Thyroid gland (tissue), 4 donors: ENCODE measurements at places on chromosomes 13 and 19. TPM values are rescaled to one million over a fixed set of nuclear protein-coding genes. Genes with fewer than 3 reads are reported as not detected.
A peak's percentile ranks its signal among the peaks of the same experiment; 100 is the strongest.

GRCh38 chr13:71856548-71857043, 10.4 kb downstream of the DACH1 start:
- DNase-seq, result no peak

DNA sequence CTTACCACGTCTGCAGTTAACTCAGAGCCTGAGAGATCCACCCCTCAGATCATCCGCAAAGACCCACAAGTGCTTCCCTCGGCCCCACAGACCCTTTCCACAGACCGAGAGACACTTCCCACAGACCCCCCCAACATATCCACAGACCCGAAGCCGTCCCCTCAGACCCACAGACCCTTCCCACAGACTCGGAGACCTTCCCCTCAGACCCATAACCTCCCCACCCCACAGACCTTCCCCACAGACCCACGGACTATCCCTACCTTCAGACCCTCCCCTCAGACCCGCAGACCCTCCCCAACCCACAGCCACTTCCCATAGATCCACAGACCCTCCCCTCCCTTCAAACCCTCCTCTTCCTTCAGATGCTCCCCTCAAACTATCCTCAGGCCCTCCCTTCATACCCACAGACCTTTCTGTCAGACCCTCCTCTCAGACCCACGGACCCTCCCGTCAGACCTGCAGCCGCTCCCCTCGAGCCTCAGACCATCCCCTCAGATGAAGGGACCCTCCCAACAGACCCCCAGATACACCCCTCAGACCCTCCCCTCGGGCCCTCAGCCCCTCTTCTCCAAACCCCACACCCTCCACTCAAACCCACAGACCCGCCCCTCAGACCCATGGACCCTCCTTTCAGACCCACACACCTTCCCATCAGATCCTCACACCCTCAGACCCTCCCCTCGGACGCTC, 20.1 kb upstream of the TFDP1 start:
- no peak for DNase-seq

DNA sequence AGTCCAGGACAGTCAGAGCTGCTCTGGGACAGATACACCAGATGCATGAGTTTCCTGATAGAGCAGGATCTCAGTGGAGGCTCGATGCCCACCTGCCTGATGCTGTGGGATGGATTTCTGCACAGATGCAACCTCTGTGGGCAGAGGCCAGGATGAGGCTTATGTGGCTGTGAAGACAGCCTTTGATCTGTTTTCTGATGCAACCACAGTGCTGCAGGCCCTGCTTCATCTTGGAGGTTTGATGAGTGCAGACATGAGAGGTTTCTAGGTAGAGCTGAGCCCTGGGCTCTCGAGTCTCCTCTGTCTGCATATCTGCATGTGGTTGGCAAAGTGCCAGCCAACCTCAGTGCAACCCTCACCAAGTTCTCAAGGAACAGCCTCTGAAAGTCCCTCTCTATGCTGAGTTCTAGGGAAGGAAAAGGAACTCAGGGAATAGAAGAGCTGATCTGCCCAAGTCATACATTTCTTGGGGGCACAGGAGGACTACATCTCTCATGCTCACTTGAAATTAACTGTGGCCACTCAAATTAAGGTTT, 23.1 kb upstream of the TSHZ3 start:
- no peak for DNase-seq

DNA sequence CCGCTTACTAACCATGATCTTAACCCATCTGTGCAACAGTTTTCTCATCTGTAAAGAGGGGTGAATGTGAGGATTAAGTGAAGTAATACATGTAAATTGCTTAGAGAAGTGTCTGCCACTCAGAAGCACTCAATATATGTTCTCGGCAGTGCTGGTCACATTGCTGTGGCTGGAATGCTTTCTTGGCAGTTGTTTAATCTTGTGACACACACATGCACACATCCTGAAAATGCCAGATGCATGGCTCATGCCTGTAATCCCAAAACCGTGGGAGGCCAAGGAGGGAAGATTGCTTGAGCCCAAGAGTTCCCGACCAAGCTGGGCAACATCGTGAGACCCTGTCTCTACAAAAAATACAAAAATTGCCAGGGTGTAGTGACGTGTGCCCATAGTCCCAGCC, 4.9 kb upstream of the DMKN start:
- DNase-seq, result peak; percentile 10

DNA sequence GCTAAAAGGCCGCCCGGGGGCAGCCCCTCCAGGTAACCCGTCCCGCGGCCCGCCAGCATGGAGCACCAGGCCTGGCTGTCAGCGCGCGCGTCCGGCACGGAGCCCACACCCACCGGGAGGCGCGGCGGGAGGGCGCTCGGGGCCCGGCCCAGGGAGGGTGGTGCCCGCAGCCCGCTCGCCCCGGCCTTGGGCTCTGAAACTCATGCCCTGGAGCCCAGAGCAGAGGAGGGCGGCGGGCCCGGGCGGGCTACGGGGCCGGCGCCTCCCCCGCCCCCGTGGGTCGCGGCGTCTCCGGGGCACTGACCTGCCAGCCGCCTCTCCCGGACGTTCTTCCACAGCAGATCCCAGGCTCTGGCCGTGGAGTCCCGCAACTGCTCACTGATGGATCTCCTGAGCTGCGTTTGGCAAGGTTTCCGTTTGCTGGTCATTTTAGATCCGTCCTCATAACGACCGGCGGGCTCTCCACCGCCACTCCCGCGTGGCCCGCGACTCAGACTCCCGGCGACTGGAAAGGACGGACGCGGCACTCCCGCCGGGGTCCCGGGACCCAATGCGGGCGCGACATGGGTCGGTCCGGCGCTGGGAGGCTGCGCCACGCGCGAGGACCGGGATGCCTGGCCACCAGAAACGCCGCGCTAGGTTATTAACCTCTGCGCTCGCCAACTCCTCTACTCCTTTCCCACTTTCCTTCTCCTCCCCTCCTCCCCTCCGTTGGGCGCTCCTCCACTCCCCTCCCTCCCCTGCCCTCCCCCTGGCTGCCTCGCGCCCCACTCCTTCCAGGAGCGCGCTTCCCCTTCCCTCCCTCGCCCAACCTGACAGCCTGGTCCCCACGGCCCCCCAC, 64.7 kb upstream of the STARD13 start:
- DNase-seq, result peak; percentile 72

- no peak for DNase-seq
Observed at GRCh38 chr13:44007451-44007850, 127.7 kb downstream of the LACC1 start.

- DNase-seq, result peak; percentile 18
Observed at GRCh38 chr13:113292021-113292862, 4.8 kb upstream of the LAMP1 start.

DNA sequence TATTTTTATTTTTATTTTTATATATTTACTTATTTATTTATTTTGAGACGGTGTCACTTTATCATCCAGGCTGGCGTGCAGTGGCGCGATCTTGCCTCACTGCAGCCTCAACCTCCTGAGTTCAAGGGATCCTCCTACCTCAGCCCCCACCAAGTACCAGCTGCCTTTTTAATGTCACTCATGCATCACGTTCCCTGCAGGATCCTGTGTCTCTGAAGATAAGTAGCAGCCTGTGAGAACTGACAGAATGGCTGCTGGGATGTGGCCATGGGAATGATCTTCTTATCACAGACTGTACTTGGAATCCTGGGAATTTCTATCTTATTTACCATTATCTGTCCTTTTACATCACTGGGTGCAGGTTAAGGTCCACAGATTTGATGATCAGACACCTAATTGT, 9.2 kb upstream of the ZNF761 start:
- no peak for DNase-seq

DNA sequence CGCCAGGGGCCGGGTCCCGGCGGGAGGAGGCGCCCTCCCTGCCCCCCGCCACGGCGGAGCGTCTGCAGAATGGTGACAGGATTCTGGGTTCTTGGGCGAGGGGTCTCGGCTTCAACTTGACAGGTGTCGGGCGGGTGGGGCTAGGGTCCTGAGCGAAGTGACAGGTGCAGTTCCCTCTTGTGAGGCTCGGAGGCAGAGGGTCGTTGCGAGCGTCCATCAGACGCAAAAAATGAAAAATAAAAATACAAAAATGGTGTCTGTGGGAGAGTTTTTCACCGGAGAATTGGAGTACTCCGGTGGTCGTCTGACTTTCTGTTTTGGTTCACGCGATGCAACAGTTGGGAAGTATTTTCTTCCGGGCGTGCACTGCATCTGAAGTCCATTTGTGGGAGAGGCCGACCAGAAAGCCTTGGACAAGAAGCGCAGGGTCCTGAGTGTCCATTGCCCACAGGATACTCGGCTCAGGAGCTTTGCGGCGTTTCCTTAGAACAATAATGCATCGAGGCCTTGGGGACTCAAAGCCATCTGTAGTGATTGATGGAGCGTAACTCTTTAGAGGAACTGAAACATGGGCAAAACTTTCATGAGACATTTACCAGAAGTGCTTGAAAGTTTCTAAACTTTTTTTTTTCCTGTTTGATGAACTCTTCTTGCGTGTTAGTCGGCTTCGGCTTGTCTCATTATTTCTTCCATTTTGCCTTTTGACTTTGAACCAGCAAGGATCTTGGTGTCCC, 759 bp downstream of the RB1 start:
- DNase-seq, result peak; percentile 44

GRCh38 chr19:35483089-35483488, 7.2 kb downstream of the KRTDAP start:
- DNase-seq, result no peak

DNA sequence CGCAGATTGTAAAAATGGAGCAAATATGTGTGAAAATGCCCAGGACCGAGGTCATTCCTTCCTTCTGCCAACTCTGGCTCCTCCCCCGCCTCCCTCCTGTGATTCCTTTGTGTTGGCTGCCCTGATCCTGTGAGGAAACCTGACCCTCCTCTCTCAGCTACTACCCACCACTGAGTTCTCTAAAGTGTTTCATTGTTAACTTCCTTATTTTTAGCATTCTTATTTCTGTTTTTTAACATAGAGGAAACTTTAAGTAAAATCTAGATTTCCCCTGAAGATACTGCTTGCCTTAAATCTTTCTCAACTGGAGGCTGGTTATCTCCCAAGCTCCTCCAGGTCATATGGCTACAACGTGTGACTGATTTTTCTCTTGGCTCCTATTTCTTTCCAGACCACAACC, 21.7 kb upstream of the FBXL3 start:
- no peak for DNase-seq

GRCh38 chr13:71618159-71618558, 248.8 kb downstream of the DACH1 start:
- DNase-seq, result no peak

DNA sequence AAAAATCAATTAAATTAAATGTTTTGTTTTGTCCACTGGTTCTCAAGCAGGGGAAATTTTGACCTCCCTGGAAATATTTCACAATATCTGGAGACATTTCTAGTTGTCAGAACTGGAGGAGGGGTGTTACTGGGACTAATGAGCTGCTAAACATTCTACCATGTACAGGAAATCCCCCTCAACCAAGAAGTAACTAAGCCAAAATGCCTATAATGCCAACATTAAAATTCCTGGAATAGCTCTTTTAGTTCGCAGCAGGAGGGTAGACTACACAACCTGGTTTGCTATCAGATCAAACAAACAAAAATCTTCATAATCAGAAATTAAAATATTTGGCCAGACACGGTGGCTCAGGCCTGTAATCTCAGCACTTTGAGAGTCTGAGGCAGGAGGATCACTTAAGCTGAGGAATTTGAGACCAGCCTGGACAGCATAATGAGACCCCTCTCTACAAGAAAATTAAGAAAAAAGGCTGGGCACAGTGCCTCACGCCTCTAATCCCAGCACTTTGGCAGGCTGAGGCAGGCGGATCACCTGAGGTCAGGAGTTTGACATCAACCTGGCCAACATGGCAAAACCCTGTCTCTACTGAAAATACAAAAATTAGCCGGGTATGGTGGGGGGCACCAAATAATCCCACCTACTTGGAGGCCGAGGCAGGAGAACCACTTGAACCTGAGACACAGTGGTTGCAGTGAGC, 13.7 kb upstream of the SMARCA4 start:
- DNase-seq, result no peak

- no peak for DNase-seq
Observed at GRCh38 chr19:5951338-5951861, 26.5 kb downstream of the RANBP3 start.

DNA sequence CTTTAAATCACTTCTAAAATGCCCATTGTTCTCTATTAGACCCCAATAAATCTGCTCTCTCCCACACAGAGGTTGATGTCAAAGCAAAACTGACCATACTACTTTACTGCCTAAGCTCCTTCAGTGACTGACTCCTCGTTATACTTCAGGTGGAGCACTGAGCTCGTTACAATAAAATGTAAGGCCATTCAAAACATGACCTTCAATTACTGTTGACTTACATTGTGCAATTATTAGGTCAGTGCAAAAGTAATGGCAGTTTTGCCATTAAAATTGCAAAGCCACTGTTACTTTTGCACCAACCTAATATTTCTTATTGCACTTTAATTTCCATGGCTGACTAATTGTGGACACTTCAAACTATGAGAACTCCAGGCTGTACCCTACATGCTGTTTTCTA, 314.9 kb downstream of the MZT1 start:
- no peak for DNase-seq

- no peak for DNase-seq
Observed at GRCh38 chr13:26873386-26873698, 112.8 kb upstream of the GPR12 start.

DNA sequence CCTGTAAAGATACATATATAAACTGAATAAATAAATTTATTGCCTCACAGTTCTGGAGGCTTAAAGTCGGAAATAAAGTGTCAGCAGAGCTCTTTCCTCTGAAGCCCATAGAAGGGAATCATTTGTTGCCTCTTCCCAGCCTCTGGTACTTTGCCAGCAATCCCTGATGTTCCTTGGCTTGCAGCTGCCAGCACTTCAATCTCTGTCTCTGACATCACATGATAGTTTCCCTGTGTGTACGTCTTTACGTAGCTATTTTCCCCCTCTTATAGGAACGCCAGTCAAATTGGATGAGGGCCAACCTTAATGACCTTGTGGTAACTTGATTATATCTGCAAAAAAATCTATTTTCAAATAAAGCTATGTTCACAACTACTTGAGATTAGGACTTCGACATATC, 250.9 kb downstream of the LIG4 start:
- no peak for DNase-seq

DNA sequence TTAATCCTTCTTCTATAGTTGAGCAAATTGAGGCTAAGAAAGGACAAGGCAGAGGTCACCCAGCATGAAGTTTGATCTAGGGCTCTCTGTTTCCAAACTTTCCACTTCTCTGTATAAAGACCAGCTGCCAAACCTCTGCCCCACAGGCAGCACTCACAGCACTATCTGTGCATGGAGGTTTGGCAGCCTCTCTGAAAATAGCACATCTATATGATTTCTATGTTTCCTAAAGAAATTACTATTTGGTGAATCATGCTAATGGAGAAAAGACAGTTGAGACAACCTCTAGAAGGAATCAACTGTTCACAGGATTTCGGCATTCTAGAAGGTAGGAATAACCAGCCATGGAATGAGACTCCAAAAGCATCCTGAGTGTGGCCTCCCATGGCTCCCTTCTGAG, 554.5 kb downstream of the IRS2 start:
- no peak for DNase-seq

KCNN1 gene
- total RNA-seq, result 0.22 TPM

GAPDHS gene
- not detected for total RNA-seq

FSD1 gene
- not detected for total RNA-seq

CAPN12 gene
- total RNA-seq, result 2.0 TPM

NRTN gene
- 1.7 TPM for total RNA-seq

CRLF1 gene
- total RNA-seq, result 97.0 TPM

STOML3 gene
- total RNA-seq, result not detected

ZNF823 gene
- 8.7 TPM for total RNA-seq

F7 gene
- total RNA-seq, result not detected
